GOT3 (cell line): ENCODE measurements at places on chromosomes 11 and 22.

DNA sequence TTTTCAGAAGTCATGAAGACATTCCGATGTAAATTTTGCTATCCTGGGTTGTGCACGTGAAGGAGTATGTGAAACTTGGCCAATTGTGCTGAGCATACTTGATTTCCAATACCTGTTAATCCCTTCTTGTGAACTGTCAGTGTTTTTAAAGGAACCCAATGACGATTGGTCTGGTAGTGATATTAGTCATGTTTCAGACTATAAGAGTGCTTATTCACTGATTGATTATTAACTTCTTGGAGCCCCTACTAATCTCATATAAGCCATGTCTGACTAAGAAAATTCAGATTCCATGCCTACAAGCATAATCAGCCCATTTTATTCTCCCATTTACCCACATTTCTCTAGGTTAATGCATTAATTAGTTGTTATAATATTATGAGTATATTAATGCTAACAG lies 330.8 kb upstream of the MTNR1B start:
- DNase-seq: no peak

GRCh38 chr11:3341298-3341697 lies 37.6 kb downstream of the ZNF195 start:
- no peak for DNase-seq

DNA sequence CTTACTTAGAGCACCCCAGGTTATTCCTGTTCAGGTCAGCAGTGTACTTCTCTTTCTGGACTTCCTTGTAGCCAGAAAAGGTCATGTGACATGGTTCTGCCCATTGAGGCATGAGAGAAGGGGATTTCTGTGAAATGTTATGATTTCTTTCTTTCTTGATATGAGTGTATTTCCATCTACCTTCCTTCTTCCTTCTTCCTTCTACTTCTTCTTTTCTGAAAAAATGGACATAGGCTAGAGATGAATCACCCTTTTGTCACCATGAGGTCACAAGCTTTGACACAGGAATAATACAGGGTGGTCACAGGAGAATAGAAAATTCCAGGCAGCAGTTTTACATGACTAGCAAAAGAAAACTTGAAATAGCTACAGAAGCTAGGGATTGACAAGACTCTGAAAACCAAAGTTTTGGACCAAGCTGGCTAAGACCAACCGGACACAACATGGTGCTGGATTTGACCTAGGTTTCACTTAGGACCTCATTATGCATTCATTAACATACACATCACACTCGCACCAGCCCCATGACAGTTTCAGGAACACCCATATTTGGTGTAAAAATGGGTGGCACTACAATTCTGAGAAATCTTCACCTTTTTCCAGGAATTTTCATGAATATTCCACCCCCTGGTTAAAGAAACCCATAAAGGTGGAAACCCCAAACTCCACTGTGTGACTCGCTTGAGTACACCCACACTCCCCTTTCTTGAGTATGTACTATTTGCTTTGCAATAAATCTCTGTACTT lies 21.2 kb upstream of the MAP6 start:
- no peak for DNase-seq

- DNase-seq: no peak
Measured at GRCh38 chr11:130180896-130181294, 21.3 kb downstream of the ST14 start.

- no peak for DNase-seq
Measured at GRCh38 chr11:82859750-82860149, 40.5 kb downstream of the PRCP start.
